Mammary epithelial cell (primary cell): ENCODE measurements at places on chromosomes 4 and X.
A peak's percentile ranks its signal among the peaks of the same experiment; 100 is the strongest.

DNA sequence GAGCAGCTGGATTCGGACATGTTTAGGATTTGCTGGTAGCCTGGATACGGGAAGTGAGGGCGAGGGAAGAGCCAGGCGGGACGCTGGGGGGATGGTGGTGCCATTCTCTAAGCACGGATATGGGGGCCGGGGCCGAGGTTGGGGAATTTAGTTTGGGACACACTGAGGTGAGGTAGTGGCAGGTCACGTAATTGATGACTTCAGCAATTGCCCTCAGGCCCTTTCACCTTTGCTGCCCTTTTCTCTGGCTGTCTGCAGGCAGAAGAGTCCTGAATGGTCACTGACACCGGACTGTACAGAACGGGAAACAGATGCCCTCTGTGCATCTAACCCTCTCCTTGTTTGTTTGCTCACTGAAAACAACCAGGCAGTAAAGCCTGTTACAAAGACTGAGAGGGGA lies 16.9 kb upstream of the HMGB3 start:
- DNase-seq = no peak

DNA sequence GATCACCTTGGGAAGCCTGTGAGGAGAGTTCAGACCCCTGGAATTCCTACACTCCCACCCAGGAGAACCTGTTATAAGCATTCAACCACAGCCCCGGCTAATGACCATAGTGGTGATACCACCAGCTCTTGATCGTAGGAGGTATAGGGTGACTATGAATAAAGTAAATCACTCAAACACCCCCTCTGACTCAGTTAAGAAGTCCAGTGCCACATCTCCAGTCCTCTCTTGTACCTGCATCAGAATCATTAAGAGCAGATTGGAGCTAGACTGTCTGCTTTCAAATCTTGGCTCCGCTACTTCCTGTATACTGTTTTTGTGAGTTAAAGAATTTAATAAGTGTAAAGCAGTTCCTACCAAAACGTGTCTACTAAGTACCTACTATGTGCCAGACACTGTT lies 565.1 kb upstream of the DIPK2B start:
- DNase-seq = no peak

- no peak for DNase-seq
Measured at GRCh38 chr4:21893136-21893535, 55.4 kb downstream of the KCNIP4 start.

DNA sequence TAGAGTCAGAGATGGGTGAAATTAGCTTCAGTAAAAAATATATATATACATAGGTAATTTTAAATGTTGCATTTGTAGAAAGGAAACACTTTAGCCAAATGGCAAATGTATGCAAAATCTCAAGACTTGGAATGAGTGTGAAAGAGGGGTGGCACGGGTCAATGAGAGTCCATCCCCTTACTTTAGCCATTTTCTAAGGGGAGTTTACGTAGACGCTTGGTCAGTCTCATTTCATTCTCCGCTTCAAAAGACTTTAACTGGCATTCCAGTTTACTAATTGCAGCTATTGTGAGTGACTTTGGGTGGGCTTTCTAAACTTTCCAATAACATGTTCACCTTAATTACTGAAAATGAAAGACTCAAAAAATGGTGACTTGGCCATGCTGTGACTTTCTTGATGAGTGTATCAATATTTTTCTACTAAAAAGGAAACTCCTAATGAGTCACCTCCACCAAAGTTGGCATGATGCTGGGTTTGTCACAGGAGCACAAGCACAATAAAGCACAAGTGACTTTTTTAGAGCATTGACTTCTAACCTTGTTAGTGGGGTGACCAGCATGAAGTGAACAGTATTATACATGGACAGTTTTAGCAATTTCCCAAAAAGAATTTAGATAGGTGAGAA lies 356.0 kb upstream of the RASGEF1B start:
- peak; percentile 21 for DNase-seq

DNA sequence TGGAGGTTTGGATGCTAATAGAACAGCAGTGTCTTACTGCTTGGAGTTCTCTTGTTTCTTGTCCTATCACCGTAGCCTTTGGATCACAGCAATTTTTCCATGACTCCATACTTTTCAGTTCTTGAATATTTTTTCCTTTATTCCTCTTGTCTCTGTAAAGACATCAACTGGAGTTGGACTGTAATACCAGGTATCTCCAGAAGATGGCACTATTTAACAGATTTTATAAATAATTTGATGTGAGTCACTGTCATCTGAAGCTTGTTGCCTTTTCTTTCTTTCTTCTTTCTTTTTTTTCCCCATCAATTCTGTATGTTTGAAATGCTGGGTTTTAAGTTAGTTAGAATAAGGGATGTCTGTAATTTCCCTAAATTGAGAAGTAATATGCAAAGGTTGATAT lies 24.1 kb downstream of the HPRT1 start:
- DNase-seq = peak; percentile 39

GRCh38 chr4:185793716-185794115 lies 18.3 kb downstream of the SORBS2 start:
- no peak for DNase-seq

- peak; percentile 74 for DNase-seq
Measured at GRCh38 chrX:22577181-22577580, 304.5 kb downstream of the CBLL2 start.

DNA sequence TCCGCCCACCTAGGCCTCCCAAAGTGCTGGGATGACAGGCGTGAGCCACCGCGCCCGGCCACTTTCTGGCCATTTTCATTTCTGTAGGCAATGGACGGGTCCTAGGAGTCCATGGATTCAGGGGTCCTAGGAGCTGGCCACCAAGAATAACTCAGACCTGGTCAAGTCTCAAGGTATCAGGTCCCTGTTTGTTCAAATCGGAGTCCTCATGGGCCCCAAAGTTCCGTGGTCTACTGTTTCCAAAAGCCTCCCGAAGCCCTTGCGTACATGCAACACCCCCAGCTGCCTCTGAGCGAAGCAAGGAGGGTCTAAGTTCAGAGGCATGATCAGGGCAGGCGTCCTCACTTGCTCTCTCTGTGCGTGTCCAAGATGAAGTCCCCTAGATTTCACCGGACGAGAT lies 30.1 kb downstream of the P2RY8 start:
- DNase-seq = no peak

- no peak for DNase-seq
Measured at GRCh38 chr4:6229671-6230501, 29.5 kb upstream of the JAKMIP1 start.

- DNase-seq = no peak
Measured at GRCh38 chr4:168773388-168774195, 236.5 kb downstream of the CBR4 start.

GRCh38 chr4:107977966-107978705 lies 11.6 kb upstream of the HADH start:
- no peak for DNase-seq

DNA sequence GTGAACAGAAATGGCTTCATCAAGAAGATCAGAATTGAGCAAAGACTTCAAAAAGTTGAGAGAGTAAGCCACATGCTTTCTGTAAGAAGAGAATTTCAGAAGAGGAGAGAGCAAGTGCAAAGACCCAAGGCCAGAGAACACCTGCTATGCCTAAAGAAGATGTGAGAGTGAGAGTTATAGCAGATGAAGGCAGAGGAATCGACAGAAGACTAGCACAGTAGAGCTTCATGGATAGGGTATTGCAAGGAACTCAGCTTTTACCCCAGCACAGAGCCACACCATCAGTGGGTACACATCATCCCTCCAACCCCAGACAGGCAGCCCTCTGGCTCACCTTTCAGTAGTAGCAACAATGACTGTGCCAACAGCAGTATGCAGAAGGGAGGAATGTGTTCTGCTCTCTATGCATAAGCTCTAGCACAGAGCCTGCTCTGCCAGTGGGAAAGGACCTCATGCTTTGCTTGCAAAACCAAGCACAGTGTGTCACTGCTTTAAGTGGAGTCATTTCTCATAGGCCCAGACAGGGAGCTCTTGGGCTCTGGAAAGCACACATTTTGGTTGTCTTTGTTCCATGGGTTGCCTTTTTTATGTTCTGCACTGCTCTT lies 318.6 kb downstream of the NAF1 start:
- DNase-seq = no peak

DNA sequence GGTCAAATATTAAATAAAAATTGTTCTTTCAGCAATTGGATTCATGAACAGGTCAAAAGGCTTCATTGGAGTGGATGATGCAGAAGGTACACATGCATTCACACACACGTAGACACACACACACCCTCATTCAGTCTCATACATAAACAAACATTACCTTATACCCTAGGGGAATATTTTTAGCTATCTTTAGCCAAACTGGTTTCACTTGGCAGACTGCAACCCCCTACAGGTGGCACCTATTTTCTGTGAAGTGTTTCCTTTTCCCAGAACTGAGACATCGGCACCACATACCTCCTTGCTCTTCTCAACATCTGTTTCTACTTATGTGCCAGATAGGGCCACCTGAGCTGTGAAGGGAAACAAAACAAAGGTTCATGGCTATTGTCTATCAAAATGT lies 18.5 kb upstream of the KDR start:
- DNase-seq = peak; percentile 19

DNA sequence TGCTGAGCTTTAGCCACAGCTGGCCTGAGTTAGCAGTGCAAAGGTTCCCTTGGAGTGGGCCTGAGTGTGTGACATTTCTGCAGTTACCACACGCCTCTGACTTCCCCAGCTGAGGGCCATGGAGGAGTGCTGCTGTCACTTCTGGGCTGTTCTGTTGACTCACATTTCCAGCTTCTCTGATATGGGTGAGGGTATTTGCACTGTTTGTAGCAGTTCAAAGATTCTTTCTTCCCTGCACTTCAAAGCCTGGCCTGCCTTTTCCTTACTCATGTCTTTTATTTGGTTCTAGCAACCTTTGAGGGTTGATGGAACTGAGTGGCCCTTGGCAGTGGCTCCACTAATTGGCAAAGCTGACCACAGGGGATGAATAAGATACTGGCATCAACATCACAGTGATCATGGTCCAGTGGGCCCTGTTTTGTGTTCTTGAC lies 26.4 kb upstream of the SCML1 start:
- DNase-seq = no peak

- no peak for DNase-seq
Measured at GRCh38 chrX:18227458-18227857, 6.8 kb upstream of the BEND2 start.

DNA sequence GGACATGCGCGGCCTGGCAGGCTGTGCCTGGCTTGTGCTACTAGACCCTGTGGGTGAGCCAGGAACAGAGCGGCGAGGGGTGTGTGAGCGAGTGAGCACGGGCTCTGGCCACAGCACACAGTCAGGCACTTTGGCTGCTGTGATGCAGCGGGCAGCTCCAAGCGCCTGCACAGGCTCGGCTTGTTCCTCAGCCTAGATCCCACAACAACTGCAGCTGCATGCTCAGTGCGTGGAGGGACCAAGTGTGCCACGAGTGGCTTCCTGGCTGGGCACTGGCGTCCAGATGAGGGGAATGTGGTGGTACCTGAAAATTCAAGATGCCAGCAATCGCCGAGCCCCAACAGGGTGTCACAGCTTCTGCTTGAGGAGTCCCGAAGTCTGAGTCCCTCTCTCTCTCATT lies 1056.6 kb downstream of the RAPGEF2 start:
- no peak for DNase-seq

GRCh38 chr4:797066-797465 lies 28.9 kb downstream of the CPLX1 start:
- no peak for DNase-seq

DNA sequence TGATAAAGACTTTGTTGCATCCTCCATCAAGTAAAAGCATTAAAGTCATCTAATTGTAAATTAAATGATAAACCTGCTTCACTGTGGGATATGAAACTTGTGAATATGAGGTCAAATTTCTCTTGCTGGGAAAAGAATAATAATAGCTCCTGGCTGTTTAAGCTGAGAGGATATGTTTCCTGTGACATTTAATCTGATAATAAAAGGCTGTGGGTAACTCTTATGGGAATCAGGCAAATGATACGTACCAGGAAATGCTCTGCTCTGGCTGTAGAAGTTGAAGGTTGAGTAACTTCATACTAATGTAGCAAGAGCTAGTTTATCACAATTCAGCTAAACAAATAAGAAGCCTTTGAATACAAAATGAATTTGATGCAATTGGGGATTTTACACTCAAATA lies 574.6 kb downstream of the RAPGEF2 start:
- DNase-seq = no peak

DNA sequence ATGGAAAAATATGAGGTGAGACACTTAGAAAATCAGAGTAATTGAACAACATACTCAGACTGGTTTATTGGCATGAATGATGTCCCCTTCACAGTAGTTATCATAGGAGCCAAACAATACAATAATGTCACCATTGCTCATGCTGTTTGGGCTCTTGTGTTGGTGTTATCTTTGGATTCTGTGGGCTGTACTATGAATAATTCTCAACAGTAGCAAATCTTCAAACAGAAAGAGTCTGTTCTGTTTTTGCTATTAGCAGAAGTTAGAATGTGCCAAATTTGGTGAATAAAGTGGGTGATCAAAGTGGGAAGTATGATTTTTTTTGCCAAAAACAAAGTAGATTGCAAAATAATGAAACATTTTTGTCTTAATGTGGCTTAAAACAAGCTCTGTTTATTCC lies 58.3 kb downstream of the GRID2 start:
- DNase-seq = no peak

DNA sequence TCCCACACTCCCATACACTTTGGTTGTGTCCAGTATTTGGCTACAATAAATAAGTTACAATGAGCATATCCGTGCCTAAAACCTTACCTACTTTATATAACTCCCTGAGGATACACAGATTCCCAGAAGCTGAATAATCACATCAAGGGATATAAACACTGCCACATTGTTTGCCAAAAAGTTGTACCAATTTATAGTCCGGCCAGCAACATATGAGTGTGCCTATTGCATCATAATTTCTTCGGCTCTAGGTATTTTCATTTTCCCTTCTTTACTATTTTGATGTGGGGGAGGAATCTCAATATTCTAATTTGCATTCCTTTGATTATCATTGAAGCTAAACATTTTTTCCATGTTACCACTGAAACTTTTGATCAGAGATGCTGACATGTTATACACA lies 146.4 kb downstream of the PCDH19 start:
- peak; percentile 30 for DNase-seq

DNA sequence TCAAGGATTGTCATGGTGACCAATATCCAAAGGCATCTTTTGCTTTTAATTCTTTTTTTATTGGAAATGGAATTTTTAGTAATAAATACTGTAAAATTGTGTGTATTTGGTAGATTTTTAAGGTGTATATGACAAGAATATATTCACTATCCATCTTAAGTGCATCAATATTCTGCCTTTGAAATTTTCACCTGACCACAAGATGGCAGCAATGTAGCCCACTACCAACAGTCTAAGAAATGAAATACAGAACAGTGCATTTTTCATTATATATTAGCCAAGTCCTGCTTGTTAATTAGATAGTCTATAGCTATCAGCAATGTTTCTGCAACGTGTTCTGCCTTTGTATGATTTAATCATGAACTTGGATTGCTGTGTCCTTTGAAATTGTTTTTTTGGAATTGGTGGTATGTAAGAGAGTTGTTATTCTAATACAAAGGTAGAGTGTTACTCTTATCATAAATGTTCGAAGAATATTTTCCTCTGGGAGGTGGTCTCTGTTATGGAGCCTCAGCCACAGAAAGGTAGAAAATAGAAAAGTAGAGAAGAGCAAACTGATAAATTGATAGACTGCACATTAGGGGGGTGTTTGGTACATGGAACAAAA lies 38.2 kb downstream of the HPGDS start:
- peak; percentile 15 for DNase-seq

- peak; percentile 16 for DNase-seq
Measured at GRCh38 chr4:37383579-37384229, 139.2 kb downstream of the NWD2 start.

GRCh38 chr4:140154572-140154891 lies 548 bp upstream of the MAML3 start:
- DNase-seq = no peak

- DNase-seq = no peak
Measured at GRCh38 chr4:48127231-48127630, 6.8 kb downstream of the TXK start.

GRCh38 chr4:5024673-5025072 lies 5.4 kb upstream of the CYTL1 start:
- no peak for DNase-seq
